ENCODE measurements at places on chromosomes 12 and 14. TPM values are rescaled to one million over a fixed set of nuclear protein-coding genes. Genes with fewer than 3 reads are reported as not detected.

Gene FRS2
- total RNA-seq = 73.7 TPM

Gene SLC38A6
- total RNA-seq = 25.9 TPM

Gene KERA
- total RNA-seq = not detected

Gene MYH7
- under 0.01 TPM for total RNA-seq

Gene GPX2
- total RNA-seq = not detected

Gene ORMDL2
- total RNA-seq = 35.5 TPM

Gene FLRT2
- total RNA-seq = 1.9 TPM

All from renal cortical epithelial cell (primary cell).